ENCODE measurements at places on chromosomes 2 and 18.

DNA sequence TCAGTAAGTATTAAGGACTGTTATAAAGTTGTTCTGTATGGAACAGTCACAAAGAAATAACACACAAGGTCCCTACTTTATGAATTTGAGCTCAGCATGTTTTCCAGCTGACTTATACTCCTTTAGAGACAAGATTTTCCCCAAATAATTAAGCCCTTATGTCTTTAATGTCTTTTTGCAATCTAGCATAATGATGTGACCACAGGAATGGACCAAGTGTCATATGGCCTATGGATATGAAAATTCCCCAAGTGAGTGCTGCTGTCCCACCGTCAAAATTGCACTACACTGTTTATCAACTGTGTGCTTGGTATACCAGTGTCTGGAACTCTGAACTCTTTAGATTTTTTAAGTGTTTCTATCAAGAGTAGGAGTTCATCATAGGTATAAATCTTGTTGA is 369.6 kb downstream of the PID1 start:
- DNase-seq, result no peak

DNA sequence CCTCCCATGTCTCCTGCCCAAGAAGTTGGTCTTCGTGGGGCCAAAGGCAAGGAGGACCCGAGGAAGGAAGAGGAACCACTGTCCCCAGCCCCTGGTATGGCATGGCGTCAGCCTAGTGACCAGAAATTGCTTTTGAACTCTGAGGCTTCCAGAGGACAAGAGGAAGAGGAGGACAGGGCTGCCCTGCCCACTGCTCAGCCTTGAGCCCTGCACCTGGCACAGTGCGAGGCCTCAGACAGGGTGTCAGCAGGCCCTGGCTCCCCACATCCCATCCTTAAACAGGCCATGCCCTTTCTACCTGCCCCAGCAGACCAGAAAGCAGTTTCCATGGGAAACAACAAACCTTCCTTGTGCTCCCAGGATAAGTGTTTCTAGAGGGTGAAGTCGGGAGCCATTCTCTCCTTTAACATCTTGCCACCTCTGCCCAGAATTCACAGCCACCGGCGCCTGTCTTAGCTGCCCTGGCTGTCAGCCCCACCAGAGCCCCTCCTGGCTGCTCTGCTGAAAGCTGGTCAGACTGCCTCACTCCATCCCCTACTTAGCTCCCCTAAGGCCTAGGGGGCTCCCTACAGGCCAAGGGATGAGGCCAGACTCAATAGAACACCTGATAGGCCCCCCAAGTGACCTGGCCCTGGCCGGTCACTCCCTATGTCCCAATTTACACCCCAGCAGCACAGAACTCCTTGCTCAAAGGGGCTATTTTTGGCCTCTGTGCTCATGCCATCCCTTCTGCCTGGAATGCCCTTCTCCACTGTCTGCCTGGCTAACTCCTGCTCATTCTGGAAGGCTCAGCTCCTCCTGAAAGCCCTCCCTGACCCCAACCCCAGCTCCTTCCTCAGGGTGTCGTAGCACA is 20.6 kb downstream of the ATOH8 start:
- no peak for DNase-seq

GRCh38 chr2:10136101-10136934 is 13.8 kb downstream of the RRM2 start:
- DNase-seq, result no peak

- no peak for DNase-seq
Measured at GRCh38 chr2:224948859-224949258, 93.4 kb downstream of the DOCK10 start.

GRCh38 chr2:240572141-240573031 is 4.1 kb downstream of the RNPEPL1 start:
- DNase-seq, result peak; percentile 8

DNA sequence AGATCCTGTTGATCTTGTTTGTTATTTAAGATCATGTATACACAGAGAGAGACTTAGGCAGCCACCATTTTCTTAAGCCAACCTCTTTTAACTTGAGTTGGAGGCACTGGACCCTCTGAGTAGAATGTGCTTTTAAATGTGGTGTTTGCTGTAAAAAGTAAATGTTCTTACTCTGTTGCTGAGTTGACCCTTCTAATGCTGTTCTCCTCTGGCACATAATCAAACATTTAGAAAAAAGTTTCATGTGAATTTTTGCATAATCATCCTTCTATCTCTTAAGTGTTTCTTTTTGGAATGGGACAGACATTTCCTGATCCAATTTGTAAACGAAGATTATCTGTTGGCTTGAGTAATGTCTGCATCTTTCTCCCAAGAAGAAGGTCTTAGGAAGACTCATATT is 255.1 kb upstream of the ETAA1 start:
- no peak for DNase-seq

- no peak for DNase-seq
Measured at GRCh38 chr18:11112286-11112685, 37.1 kb downstream of the PIEZO2 start.

DNA sequence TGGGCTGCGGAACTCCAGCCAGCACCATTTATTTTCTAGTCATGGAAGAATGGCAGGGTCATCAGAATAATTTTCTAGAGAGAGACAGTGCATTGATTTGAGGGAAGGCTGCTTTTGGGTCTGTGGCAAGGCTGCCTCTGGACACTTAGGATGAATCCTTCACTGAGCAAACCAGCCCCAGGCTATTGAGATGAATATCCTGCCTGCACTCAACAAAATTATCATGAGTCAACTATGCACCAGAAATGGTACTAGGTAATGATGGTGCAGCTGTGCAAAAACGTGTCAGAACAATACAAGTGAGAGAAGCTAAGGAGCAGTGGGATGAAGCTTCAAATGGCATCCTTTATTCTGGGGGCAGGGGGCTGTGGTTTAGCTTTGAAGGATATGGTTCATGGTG is 115.8 kb downstream of the SPHKAP start:
- no peak for DNase-seq

GRCh38 chr18:28816155-28816554 is 639.2 kb upstream of the CDH2 start:
- DNase-seq, result no peak

DNA sequence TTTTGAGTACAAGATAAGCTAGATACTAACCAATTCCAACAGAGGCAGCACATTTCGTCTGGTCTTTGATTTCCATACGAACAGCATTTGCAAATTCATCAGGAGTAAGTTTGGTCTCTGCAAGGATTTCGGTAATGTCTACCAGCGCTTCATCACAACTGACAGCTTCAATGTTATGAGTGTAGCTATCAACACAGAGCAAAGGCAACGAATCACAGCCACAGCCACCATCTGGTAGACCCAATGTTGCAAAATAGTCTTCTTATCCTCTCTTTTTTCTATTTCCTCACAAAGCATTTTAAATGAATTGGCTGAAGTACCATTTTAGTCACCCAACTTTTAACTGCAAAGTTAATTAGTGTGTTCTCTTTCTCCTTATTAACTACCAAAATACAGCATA is 68.3 kb downstream of the REV1 start:
- no peak for DNase-seq

- peak; percentile 36 for DNase-seq
Measured at GRCh38 chr2:120902592-120902991, 166.9 kb downstream of the GLI2 start.

DNA sequence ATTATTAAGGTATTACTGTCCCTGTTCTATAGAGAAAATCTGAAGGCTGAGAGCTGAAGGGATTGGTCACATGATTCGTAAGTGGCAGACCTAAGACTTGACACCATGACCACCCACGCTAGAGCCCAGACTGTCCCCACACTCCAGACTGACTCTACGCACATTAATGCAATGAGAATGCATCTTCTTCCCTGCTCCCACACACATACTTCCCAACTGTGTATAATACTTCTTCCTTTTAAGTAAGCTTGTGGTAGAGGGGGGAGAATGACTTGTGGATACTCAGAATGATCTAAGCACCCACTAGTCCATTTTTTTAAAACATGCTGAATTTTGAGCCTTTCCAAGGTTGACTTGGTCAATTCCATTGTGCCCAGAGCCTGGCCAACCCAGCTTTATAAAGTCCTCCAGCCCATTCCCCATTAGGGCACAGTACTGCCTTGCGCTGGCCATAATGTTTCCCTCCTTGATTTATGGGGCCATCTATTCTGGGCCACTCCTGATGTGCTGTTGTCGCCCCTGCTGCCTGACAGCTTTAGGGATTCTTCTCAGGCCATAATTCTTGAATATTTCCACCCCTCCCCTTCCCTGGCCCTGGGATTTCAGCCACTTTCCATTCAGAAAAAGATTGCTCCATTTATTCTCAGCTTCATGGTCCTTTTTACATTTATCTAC is 28.7 kb downstream of the ALK start:
- no peak for DNase-seq

GRCh38 chr2:122528061-122528460 is 772.6 kb downstream of the TSN start:
- no peak for DNase-seq

GRCh38 chr2:187543488-187543887 is 10.7 kb downstream of the TFPI start:
- no peak for DNase-seq

GRCh38 chr18:2609604-2610003 is 38.2 kb downstream of the NDC80 start:
- no peak for DNase-seq

DNA sequence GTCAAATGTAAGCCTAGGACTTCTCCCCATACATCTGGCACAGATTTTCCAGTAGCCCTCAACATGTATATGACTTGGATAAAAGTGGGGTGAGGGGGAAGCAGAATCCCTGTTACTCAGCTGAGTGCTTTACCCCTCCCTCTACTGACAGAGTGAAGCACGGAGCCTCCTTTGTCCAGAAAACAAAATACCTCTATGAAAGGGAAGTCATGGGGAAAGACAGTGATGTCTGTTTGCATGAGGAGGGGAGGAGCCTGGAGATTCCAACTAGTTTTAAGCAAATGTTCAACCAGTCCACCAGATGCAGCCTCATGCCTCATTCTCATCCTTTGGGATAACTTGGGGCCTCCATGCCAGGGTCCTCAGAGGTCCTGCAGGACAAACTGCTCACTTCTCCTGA is 203.9 kb downstream of the SMAD2 start:
- no peak for DNase-seq

DNA sequence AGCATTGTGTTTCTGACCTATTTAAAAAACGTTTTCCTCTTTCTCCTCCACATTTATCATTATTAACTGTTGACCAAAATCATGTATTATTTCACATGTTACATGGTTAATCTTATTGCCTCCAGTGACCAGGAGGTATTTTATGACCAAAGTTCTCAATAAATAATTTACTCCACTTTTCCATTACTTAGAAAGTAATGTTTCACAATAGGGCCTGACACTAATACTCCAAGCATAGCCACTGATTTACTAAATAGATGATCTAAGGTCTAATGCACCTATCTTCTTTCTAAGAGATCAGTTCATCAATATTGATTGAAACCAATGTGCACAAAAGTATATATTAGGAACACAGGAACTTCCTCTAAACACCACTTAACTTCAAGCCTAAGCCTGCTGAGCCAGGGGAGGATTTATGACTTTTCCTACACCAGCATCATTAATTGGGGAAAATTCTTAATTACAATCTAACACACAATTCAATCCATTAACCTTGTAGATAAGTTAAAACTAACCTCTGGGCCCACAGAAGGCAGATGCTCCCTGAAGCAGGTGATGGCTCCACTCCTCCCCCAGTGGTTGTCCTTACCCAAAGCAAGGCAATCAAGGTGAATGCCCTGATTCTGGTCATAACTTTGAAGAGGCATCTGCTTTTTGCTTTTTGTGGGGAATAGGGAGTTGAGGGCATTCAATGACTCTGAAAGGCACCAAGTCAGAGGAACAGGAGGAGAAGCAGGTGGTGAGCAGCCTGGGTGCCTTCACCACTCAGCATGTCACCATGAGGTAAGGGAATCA is 33.9 kb downstream of the RBMS1 start:
- DNase-seq, result no peak

DNA sequence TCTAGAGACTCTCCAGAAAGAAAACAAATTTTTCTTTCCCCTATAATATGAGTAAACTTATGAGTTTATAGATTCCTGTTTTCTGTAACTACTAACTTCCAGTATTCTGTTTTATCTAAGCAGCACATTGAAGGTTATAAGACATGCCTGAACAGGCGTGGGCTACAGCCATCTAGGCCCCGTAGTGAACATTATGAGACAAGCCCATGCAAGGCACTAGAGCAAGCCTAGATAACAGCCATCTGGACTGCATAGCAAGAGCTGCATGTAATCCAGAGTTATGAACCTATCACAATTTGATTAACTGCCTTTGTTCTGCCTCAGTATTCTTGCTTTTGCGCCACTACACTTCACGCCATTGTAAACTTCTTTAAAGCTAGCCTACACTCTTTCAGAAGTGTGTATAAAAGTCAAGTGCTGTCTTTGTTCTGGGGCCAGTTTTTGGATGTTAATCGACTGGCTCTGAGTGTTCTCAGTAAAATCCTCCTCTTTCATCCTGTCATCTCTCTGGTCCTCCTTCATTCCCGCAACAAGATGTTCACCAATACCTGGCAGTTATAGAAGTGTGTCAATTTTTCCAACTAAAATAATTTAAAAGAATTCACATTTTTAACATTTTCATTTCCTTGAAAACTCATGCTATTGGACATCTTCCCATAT is 3.0 kb upstream of the SULT1C3 start:
- DNase-seq, result no peak

DNA sequence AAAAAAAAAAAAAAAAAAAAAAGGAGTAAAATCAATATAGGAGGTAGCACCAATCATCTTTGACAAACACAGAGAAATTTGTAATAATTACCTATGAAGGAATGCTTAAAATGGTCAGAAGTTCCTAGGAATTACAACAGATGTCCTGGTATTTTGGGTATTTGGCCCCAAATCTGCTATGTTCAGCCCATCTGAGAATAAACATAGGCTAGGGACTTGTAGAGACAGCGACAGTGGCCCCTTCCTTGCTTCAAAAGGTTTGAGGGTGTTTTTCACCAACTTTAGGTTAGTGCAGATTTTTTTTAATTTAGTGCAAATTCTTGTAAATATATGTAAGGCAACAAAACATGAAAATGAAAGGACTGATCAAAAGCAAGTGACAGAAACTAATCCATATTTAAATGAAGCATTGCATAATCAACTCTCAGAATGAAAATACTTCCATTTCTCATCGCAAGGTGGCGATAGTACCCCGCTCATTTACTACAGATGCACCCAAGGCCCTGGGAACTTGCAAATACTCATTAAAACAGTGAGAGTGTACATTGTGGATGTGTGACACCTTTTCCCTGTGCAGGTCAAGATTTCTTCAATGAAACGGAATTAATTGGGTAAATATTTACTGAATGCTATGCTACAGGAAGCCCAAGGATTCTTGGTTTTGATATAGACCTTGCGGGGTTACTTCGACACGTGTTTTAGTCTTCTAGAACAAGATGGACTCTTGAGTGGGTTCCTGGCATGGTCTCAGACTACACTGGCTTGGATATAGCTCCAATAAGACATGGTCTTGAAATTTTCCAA is 44.6 kb downstream of the FAM124B start:
- DNase-seq, result peak; percentile 51

All from BE2C (cell line).